Motor neuron (in vitro differentiated cells): ENCODE measurements at places on chromosomes 13 and 19. TPM values are rescaled to one million over a fixed set of nuclear protein-coding genes. Genes with fewer than 3 reads are reported as not detected.

GRCh38 chr19:52959613-52960295 lies 2.9 kb downstream of the ZNF816 start:
- no peak for ATAC-seq

GRCh38 chr19:10725415-10725814 lies 7.5 kb downstream of the DNM2 start:
- no peak for ATAC-seq

- no peak for ATAC-seq
These were observed 161.1 kb upstream of the ATXN8OS start for GRCh38 chr13:69946511-69946910.

Gene ZNF154
- total RNA-seq: 1.2 and 1.6 TPM in 2 replicates

Gene S1PR2
- 13.4 and 14.1 TPM in 2 replicates for total RNA-seq

Gene TMEM255B
- 0.13 and 2.0 TPM in 2 replicates for total RNA-seq

DNA sequence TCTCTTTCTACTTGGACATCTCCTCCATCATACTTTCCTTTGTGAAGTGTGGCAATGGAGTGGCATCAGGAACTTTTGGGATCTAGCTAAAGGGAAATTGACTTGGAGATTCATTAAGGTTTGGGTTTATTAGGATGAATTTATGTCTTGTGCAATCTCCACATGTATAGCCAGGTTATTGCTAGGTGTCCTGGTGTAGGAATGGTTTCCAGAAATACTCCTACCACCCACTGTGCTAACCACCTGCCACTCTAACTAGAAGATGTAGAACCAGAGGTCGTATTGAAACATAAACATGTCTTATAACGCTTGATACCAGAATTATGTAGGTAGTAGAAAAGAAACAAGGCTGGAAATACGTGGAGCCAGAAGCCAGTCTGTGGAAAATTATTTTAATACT lies 38.1 kb upstream of the MED4 start:
- no peak for ATAC-seq

Gene PSG5
- not detected in 2 replicates for total RNA-seq

- ATAC-seq: peak; percentile 71
These were observed 109.2 kb upstream of the MCF2L start for GRCh38 chr13:112859817-112860190.

Gene POGLUT2
- total RNA-seq: 11.0 and 12.3 TPM in 2 replicates

DNA sequence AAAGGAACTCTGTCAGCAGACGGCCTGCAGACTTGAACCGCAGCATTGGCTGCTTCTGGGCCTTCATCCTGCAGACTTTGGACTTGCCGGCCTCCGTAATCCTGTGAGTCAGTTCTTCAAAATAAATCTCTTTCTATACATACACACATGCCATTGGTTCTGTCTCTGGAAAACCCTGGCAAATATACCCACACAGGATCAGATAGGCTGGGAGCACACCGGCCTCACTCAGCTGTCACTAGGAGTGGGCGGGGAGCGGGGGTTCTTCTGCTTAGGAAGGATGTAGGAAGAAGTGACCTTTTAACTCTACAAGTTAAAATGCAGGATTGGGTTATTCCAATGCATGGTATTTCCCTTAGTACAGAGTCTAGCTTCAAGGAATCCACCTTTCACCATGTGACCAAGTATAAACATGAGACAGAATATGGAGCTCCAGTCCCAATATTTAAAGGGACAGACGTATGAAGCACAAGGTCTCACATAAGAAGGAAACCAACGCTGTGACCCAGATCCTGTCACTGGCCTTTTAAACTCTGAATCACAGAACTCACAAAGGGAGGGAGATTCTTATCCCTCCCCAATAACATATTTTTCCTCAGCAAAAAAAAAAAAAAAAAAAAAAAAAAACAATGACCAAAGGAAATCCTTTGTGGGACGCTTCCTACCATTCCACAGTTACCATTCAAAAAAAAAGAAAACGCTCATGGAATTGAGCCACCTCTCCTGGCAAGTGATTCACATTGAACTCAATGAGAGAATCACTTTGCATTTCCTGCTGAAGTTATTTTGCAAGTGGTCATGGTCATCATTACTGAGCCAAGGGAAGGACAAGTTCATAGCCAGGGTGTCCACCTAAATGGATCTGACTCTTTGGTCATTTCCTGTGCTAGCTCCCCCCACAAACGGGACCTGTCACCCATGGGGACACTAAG lies 352.9 kb downstream of the FOXO1 start:
- ATAC-seq: peak; percentile 92

DNA sequence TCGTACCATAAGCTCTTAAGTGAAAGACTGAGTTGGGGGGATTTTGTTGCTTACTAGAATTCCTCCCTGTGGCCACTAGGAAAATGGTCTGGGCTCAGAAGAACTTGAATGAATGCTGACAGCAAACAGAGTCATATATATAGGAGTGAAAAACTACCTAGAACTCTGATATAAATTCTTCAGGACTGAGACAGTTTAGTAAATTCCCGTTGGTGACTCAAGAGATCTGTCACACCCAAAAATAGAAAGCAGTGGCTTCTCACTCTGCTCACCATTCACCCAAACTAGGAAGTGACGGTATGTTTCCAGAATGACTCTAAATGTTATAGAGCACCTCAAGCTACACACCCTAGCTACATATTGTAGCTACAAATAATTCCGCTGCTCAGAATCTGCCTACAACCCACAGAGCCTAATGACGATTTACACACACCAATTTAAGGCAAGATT lies 116.2 kb downstream of the TBC1D4 start:
- peak; percentile 95 for ATAC-seq

- ATAC-seq: no peak
These were observed 120.6 kb downstream of the COL4A1 start for GRCh38 chr13:110186231-110186855.
